ENCODE measurements at places on chromosomes 7 and 10.

GRCh38 chr10:15069230-15069629 lies 19.3 kb downstream of the ACBD7 start:
- DNase-seq: no peak

- no peak for DNase-seq
Observed at GRCh38 chr10:44178281-44178680, 206.6 kb downstream of the CXCL12 start.

DNA sequence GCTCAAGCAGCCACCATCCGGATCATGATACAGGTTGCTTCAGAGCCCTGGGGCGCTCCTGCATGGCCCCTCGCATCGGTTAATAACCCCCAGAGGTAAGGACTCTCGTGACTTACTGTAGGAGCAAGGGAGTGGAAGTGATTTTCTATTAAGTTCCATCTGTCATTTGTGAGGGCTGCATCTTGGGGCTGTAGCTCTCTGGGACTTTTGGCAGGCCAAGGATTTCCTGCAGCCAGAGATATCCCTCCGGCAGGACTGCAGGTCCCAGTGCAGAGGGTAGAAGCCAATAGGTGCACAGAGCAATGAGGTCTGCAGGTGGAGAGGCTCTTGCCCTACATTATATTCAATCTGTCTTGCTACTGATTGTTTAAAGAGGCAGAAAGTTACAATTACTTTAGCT lies 356.8 kb upstream of the ADARB2 start:
- no peak for DNase-seq

DNA sequence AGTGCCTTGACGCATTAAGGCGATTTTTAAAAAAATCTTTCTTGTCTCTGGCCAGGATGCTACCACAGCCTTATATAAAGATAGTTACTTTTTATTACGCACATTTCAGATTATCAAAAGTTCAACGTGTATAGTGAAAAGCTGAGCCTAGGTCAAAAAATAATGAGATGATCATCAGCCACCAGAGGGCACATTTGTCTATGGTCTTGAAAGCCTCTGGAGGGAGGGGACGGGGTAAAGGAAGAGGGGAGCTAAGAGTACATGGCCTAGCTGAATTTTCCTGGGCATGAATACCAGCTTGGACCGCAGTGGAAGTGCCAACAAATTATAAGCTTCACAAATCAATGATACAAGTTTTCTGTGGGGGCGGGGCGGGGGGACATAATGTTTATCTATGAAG lies 285.9 kb upstream of the SMIM30 start:
- no peak for DNase-seq

- no peak for DNase-seq
Observed at GRCh38 chr10:95319239-95319638, 28.4 kb upstream of the PDLIM1 start.

- no peak for DNase-seq
Observed at GRCh38 chr7:107276220-107276827, 107.5 kb downstream of the HBP1 start.

- DNase-seq: no peak
Observed at GRCh38 chr10:72417971-72418370, 63.3 kb upstream of the DNAJB12 start.

- no peak for DNase-seq
Observed at GRCh38 chr10:98006266-98006665, 24.2 kb downstream of the CRTAC1 start.
